ENCODE measurements at places on chromosomes 13 and 19.

GRCh38 chr13:27534981-27535380, 84.6 kb upstream of the MTIF3 start:
- DNase-seq = no peak

GRCh38 chr19:1302533-1303239, 17.0 kb downstream of the EFNA2 start:
- DNase-seq = no peak

- no peak for DNase-seq
These were observed 881.9 kb downstream of the SLITRK6 start for GRCh38 chr13:84917252-84917878.

GRCh38 chr13:71605744-71606143, 261.3 kb downstream of the DACH1 start:
- no peak for DNase-seq

- DNase-seq = no peak
These were observed 58.3 kb downstream of the ZMYM2 start for GRCh38 chr13:20016649-20017364.

- no peak for DNase-seq
These were observed 5.9 kb downstream of the NFKBIB start for GRCh38 chr19:38905620-38906019.

DNA sequence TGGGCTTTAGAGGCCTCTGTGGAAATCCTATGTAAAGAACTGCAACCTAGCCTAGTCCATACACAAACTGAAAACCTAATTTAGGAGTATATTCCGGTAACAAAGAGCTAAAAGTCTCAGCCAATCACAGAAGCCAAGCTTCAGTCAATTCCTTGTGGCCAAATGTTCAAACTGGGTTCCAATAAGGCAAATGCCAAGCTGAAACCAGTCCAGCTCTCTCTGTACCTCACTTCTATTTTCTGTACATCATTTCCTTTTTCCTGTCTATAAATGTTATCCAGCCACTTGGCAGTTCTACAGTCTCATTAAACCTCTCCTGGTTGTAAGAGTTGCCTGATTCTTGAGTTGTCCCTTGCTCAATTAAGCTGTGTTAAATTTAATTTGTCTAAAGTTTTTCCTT, 31.7 kb upstream of the UBL3 start:
- DNase-seq = no peak

DNA sequence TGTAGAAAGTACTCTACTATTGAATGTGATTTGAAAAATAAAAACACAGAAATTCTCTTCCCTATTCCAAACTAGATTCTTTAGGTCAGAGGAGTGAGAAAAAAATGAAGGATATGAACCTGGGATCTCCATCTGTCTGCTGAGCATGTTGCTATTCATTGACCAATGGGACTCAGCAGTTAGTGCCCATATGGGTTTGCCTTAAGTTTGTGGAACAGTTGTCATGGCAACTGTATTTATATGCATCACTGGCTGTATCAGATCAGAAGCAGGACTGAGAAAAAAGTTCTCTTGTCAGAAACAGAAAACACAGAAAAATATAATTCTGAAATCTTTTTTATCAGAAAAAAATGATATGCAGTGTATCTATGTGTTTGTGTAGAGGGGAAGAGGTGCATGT, 73.3 kb upstream of the ATXN8OS start:
- no peak for DNase-seq

DNA sequence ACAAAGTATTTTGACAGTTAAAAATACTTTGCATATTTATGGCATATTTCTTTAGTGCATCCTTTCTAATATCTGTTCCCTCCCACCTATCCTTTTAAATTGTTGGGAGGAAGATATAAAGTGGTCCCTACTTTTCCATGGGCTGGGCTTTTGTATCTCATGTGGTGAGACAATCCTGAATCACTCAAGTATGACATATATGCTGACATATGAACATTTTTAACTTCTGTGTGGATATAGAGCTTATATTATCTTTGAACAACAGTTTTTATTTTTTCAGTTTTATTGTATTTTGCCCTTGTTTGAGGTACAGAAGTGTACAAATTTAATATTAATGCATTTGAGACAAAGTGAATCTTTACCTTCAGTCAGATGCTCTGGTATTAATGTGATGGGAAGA, 3.4 kb downstream of the ZMYM2 start:
- DNase-seq = no peak

GRCh38 chr13:41710771-41711170, 250.1 kb downstream of the VWA8 start:
- DNase-seq = no peak

- DNase-seq = no peak
These were observed 7.9 kb downstream of the INTS6 start for GRCh38 chr13:51444922-51445321.

DNA sequence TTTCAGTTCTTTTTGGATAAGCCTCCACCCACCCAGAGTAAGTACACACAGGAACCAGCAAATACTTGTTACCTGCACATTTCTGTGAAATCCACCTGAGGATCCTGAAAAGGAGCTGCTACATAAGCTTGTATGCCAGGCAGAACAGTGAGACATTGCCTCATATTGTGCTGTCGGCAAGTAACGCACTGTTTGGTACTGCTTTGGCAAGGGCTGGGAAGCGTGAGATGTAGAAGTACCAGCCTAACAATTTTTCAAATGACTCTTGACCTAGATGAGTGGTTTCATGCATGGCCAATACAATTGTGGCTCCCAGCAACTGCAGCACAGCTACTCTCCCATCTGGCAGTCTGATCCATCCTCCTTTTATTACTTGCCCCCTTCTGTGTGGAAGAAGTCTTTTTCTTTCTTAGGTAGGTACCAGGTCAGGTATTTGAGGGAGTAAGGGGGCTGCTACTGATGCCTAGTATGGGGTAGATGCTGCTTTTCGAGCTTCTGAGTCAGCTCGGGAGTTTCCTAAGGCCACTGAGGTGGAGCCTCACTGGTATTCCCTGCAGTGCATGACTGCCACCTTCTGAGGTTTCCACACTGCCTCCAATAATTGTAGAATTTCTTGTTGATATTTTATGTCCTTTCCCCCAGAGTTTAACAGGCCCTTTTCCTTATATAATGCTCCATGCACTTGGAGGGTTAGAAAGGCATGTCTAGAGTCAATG, 52.2 kb downstream of the ZNF737 start:
- DNase-seq = no peak

DNA sequence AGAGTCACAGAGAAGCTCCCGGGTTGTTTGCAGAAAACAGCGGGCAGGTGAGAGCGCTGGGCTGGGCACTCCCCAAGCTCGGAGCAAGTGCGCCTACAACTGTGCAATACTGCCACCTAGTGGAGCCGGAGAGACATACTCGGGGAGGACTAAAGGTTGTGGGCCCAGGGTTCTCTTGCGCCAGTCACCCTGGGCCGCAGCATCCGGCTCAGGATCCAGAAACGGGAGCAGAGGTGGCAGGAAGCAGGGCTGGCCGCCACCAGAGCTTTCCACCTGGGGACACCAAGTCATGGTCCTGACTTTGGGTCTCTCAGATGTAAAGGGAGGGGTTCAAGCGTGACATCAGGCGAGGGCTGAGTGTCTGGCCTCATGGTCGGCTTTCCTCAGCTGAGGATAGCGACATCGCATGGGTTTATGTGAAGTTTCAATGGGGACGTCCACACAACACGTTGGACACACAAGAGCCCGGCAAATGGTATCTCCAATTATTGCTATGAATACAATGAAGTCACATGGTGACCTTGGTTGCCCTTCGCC, 11.2 kb upstream of the KLK4 start:
- peak; percentile 86 for DNase-seq

DNA sequence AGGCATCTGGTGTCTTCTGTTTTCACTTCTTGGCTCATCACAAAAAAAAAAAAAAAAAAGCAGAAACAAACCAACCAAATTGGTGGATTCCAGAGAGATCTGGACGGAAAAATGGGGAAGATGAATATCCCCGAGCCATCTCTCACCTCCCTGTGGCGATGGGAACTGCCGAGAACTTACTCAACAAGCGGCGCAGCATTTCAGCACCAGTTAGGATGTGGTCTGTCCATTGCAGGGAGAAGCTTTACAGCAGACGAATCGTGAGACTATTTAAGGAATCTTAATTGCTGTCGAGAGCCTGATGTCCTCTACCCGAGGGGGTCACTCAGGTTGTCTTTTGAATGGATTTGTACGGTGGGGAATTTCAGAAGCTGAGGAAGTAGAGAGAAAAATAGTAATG, 17.3 kb upstream of the KDM4B start:
- DNase-seq = no peak

DNA sequence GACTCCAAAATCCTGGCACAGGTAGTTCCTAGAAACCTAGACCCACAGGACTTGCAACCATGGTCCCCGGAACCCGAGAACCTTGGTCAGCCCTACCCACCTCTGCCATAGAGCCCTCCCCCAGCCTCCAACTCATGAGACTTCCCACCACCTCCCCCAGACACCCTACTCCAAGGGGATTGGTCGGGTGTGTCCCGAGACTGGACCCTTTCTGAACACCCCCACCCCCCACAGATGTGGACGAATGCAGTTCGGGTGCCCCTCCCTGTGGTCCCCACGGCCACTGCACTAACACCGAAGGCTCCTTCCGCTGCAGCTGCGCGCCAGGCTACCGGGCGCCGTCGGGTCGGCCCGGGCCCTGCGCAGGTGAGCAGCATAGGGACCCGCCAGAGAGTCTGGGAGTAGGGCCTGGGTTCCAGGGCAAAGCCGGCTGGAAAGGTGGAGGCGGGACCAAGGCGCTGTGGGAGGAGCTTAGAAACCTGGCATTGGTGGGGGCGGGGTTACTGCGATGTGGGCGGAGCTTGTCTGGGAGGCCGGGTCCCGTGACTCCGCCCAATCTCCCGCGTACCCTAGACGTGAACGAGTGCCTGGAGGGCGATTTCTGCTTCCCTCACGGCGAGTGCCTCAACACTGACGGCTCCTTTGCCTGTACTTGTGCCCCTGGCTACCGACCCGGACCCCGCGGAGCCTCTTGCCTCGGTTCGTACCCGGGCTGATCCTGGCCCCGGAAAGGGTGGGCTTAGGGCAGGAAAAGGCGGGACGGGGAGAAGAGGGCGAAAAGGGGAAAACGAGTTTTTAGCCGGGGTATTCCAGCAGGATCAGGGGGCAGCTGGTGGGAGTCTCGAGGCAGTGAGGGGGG, 11.9 kb downstream of the LTBP4 start:
- DNase-seq = peak; percentile 88

- no peak for DNase-seq
These were observed 5.1 kb upstream of the USP12 start for GRCh38 chr13:27176470-27177410.

GRCh38 chr13:35160896-35161295, 218.8 kb downstream of the NBEA start:
- DNase-seq = no peak

- no peak for DNase-seq
These were observed 47.6 kb downstream of the PTPRS start for GRCh38 chr19:5292822-5293611.

- DNase-seq = no peak
These were observed 68.2 kb downstream of the LRCH1 start for GRCh38 chr13:46621133-46621532.

DNA sequence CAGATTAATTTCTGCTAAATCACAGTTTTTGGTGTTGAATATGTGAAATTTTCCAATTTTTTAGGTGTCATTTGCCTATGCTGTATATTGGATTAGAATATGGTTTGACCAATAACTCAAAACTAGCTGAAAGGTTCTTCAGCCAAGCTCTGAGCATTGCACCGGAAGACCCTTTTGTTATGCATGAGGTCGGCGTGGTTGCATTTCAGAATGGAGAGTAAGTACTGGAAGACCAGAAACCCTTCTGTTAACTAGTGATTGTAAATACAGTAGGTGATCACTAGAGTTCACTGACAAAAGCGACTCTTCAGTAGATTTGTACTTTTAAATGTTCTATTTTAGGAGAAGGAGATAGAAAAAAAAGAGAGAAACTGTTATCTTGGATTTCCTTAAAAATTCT, 22.3 kb downstream of the CDC16 start:
- no peak for DNase-seq

- DNase-seq = no peak
These were observed 5.3 kb downstream of the ZFP14 start for GRCh38 chr19:36373638-36374156.

DNA sequence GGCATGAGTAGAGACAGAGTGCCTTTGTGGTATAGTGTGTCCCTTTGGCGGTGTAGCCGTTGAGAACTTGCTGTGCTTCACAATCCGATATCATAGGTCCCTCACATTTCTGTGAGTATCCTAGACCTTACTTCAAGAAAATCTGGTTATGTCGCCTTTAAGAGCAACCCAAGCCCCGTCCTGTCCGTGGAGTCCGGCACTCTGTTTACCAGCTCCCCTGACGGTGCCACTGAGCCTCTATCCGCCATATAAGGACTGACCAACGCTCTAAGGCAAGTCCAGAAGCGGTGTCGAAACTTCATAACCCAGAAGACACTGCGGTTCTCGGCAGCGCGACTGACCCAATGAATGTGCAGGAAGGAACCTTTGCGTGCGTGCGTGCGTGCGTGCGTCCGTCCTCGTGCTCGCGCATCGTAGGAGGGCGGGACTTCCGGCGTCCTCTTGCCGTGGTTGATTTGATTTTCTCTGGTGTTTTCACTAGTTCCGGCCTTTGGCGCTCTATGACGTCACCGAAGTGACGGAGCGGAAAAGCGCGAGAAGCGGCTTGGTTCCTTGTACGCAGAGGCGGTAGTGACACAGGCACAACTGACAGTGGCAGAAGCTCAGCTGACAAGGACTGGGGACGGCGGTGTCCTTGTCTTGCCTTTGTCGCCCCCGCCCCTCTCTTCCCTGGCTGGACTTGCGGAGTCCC, at the start of the genes TRAPPC2B and ZNF547:
TSS of gene TRAPPC2B (plus strand) at position 555 of the 691 bp plus-strand sequence. CDS start 1,283 bp downstream, outside the sequence.
TSS of gene ZNF547 (plus strand) at position 555 of the 691 bp plus-strand sequence. CDS start 5,005 bp downstream, outside the sequence.
- DNase-seq = peak; percentile 100

- DNase-seq = no peak
These were observed 1.0 kb downstream of the TIMM50 start for GRCh38 chr19:39481676-39482075.

- no peak for DNase-seq
These were observed 27.1 kb downstream of the ZNF724 start for GRCh38 chr19:23222998-23223652.

GRCh38 chr13:76758257-76758656, 127.9 kb downstream of the KCTD12 start:
- DNase-seq = no peak

DNA sequence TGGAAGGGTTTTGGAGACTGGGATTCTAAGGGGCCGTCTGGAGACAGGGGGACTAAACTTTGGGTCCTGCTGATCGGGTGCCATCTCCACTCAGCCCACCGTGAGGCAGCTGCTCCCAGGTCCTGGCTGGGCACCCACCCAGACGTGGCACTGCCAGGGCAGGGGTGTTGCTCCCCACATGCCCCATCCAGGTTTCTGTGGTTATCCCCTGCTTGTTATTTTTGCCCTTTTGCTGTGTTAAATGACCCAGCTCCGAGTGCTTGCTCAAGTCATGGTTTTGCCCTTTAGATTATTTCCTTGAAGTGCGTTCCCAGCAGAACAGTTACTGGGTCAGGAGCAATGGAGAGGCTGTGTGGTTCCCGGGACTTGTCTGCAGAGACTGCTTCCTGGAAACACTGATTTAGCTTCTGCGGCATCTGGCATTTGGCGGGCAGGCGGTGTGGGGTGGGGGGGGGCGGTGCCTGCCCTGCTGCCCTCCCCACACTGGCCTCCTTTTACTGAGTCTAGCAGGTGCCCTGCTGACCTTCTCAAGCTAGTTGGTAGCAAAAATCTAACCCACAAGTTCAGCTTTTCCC, 1.9 kb downstream of the RAB11B start:
- DNase-seq = no peak

- DNase-seq = no peak
These were observed 564.1 kb downstream of the EFNB2 start for GRCh38 chr13:105971312-105971711.
